Left cardiac atrium (tissue), 4 donors: ENCODE measurements at places on chromosomes 6 and 20. TPM values are rescaled to one million over a fixed set of nuclear protein-coding genes. Genes with fewer than 3 reads are reported as not detected.

- no peak for DNase-seq
These were observed 137.6 kb upstream of the RPS6KA2 start for GRCh38 chr6:166764473-166765233.

- DNase-seq: no peak
These were observed 542 bp downstream of the TUBE1 start for GRCh38 chr6:112086744-112087135.

The CGA gene
- total RNA-seq: 5.6 TPM

DNA sequence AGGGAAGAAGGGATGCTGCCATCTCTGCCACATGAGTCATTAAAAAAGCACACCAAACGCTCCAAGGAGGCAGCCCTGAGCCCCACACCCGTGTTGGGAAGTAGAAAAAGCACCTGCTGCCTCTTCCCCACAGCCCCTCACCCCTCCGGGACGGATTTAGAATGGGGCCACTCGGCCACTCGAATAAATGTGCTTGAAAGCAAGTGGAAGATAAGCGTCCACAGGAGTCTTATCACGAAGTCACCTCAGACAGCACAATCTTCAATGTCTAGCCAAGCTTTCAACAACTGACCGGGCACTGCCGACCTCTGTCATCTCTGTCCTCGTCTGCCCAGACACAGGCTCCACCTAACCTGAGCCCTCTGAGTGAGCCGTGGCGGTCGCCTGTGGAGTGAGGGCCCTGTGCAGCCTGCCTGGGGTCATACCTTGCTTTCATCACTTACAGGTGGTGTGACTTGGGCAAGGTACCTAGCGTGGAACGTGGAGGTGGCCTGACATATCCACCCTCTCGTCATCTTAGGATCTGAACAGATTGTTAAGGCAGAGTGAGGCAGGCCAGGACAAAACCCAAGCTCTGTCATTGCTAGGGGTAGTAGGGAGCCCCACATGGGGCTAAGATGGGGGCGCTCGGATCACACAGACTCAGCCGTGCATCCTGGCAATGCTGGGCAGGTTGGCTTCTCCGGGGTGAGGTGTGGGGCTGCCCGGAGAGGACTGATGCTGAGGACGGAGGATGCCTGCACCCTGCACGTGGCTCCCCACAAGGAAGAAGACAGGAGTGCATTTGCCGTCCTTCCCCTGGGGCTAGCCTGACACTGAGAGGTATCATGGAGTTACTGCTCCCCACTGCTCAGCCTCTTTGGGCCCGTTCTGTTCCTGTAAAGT is 34.8 kb downstream of the PSMG4 start:
- no peak for DNase-seq

DNA sequence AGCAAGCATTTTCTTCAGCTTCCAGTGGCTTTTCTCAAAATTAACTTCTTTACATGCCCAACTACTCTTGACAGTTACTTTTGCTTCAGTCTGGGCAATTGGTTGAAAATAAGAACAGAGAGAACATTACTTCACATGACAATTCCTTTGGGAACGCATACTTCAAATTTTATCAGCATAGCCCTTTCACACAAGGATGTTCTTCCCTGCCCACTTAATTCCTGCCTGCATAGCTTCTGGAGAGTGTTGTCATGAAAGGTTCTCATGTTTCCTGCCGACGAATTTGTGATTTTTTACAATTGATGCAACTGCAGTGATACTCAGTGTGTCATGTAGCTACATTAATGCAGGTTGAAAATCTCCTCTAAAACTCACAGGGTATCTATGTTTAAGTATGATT is 22.0 kb upstream of the SNRNP48 start:
- no peak for DNase-seq

DNA sequence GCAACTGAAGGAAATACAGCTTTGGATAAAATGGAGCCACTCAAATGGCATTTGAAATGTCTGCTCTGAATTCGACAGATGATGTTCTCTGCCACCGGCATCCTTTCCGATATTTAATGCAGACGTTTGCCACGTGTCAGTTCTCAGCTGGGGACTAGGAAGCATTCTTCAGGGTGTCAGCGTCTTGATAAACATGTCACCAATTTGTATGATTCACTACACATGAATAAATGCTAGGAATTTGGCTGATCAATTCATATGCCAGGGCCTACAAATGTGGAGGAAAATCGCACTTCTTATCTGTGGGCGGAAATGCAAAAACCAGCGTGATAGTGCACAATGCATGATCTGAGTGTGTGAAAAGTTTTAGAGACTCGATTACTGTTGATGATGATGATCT is 169.5 kb downstream of the SLC24A3 start:
- no peak for DNase-seq

DNA sequence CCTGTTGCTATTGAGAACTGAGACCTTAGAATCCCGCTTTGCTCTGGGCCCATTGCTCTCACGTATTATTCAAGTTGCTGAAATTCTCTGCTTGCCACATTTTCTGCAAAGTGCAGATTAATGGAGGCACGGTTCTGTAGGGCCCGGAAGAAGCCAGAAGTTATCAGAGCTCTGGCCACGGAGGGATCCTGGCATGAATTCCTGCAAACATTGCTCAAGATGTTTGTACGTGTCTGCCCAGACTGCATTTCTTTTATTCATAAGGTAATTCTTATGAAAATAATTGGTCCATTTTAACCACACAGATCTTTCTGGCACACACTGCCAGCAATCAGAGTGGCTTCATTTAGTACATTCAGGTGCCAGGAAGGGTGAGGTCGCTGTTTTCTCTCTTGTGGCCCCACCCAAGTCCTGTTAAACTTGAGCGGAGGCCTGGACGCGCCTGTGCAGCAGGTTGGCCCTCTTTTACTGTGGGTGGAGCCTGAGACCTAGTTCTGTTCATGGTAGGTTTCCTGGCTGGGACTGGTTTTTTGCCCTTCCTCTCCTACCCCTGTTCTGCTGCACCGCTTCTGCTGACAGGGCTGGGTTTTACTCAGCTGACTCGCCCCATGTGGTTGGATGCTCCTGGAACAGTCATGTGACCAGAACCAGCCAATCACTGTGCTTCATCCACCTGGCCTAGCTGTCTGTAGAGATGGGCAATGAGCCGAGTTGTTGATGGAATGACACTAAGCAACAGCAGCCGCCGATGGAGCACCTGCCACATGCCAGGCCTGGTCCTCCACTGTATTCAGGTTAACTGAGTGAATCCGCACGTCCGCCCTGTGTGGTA is 230.2 kb downstream of the CDH4 start:
- DNase-seq: no peak

GRCh38 chr20:41664584-41664983 is 46.4 kb upstream of the CHD6 start:
- no peak for DNase-seq

GRCh38 chr20:59735917-59736316 is 131.6 kb downstream of the PHACTR3 start:
- DNase-seq: no peak

DNA sequence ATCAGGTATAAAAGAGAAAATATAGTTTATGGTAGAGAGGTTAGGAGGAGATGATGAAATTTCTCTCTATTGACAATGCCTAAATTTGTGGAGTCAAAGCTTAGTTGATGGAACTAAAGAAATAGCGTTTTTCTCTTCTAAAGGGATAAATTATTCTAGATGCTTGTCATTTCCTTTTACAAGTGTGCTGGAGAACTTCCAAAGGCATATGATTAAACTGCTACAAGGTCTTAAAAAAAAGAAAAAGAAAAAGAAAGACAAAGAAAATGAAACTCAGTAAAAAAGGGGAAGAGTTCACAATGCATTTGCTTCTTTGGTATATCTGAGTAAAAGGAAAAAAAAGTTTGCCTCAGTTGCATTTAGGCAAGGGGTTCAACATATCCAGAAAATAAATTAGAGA is 499.8 kb upstream of the PTCHD4 start:
- DNase-seq: no peak

The RAD21L1 gene
- total RNA-seq: not detected

DNA sequence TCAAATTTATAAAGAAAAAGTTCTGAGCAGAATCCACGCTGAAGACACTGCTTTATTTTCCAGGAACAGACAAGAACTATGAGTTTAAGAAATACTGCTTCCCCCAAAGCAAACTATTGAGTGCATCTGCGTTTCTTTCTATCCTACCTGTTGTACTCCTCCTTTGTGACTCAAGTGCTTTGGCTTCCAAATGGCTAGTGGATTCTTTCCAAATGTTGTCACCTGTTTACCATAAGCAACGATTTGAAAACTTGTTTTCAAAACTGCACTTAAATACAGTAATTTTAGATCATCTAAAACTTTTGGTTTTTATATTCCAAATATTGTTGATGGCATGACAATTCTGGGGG is 9.5 kb downstream of the PXDC1 start:
- no peak for DNase-seq

DNA sequence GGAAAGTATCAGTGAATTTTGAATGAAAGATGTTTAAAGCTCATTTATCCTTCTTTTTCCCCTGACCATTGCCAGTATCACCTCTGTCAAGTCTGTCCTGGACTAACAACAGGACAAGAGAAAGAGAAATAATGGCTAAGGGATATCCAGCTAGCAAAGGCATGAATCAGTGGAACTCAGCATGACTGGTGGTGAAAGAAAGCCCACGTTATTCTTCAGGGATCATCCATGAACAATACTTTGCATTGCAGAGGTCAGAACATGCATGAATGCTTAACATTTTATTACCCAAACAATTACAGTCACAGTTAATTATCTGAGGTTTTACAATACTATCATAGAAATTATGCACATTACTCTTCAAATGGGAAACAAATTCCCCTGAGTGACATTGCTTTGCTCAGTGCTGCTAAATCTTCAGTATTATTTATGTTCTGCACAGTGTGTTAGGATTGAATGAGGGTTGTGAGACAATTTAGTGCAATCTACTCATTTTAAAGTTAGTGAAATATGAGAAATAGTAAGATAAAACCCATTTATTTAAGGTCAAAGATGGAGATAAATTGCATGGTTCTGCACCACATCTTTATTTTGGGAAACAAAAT is 350.7 kb downstream of the KHDRBS2 start:
- no peak for DNase-seq

The NKAIN4 gene
- not detected for total RNA-seq

The MAP3K7 gene
- 17.1 TPM for total RNA-seq

DNA sequence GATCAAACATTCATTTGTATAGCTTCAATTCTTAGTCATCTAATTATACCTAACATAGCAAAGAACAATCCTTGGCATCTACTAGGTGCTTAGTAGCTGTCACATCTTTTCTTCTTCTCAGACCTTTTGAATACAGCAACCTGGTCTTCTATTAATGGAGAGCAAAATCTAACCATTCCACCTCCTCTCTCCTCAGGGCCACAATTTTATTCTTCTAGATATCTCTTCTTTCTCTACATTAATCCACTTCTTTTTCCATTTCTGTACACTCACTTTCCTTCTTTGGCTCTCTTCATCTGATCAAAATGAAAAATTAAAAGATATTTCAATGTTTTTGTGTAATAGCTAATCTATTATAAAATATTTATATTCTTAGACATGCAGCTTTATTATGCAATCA is 9.0 kb upstream of the HLA-DOA start:
- DNase-seq: no peak

The EYA4 gene
- total RNA-seq: 8.5 TPM

DNA sequence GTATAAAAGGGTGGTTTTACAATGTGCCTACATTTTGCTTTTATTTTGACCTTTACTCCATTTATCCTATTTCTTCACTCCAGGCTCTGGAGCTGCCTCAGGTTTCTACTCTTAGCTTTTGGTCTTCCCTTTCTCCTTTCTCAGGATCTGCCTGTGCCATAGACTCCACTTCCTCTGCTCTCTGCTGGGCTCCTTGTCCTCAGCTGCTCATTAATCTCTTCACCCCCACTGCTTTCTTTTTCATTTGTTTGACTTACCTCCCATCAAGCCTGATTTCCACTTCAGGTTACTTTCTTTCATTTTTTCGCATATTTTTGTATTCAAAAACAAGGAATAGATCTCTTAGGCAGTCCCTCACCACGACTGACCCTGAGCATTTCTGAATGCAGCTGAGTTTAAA is 106.8 kb downstream of the COL19A1 start:
- no peak for DNase-seq

The RAB44 gene
- total RNA-seq: 0.05 TPM

The PPP1R16B gene
- total RNA-seq: 5.4 TPM

- no peak for DNase-seq
These were observed 92.9 kb downstream of the RPS12 start for GRCh38 chr6:132907231-132907630.

DNA sequence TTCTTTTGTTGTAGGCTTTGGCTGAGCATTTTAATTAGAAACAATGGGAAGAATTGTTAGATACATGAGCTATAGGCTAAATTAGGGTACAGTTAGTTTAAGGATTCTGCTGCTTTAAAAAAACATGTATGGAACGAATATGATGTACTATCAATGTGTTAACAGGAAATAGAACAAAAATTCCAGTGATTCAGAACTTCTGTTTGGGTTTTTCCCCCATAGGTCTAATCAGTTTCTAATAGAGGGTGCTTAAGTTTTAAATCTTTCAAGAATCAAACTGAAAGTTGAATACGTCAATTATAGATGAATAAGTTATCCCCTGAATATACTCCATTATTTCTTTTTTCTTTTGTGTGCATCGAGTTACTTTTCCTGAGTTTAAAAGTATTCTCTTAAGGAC is 1.9 kb downstream of the TAB2 start:
- DNase-seq: no peak

GRCh38 chr6:159572439-159573110 is 120.5 kb downstream of the SOD2 start:
- no peak for DNase-seq

DNA sequence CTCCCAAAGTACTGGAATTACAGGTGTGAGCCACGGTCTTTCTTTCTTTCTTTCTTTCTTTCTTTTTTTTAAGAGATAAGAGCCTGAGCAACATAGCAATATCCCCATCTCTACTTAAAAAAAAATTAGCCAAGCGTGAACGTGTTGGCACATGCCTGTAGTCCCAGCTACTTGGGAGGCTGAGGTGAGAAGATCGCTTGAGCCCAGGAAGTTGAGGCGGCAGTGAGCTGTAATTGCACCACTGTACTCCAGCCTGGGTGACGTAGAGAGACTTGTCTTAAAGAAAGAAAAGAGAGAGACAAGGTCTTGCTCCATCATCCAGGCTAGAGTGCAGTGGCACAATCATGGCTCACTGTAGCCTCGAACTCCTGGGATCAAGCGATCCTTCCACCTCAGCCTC is 162.0 kb upstream of the MLN start:
- no peak for DNase-seq

DNA sequence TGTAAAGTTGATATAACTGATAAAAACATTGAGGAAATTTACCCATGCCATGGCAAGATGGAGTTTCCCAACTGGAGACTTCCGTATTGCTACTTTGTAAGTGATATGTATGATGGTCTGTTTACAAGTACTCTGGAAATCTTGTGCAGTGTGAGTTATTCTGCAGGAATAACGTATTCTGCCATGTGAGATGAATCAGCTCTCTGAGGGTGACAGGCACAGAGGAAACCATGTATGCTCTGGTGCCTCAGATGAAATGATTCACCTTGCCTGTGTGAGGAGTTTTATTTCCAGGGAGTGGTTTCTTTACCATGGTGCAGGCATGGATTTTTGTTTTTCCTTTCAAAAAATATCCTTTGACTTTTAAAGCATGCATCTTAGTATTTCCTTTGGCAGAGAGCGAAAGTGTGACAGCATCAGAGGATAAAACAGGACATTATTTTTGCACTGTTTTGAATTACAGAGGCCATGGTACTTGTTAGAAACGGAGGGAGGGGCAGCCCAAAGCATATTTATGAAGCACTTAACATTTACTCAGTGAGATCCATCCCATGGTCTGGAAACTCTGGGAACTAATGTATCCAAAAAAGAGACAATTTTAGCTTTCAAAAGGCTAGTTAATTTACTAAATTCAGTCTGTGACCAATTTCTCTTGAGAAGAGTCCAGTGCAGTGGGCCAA is 36.0 kb upstream of the MTRF1L start:
- DNase-seq: no peak
